ENCODE measurements at places on chromosomes 7 and 10.
A peak's percentile ranks its signal among the peaks of the same experiment; 100 is the strongest.

DNA sequence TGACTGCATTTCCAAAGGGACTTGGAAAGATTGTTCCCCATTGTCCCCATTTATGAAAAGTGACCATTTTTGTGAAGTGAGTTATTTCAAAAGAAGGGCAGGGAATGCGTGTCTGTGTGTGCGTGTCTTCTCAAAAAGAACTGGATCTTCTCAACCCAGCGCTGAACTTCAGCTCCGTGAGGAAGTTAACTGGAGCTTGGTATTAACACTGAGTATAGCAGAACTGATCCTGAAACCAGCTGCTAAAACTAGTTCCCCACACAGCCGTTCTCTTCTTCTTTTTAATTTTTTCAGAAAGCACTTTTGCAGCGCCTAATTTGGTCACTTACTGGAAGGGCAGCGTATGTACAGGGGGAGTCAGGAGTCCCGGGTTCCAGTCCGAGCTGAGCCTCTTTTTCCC, 45.8 kb upstream of the PLEKHA1 start:
- no peak for DNase-seq

- no peak for DNase-seq
These were observed 158.4 kb upstream of the ZNF32 start for GRCh38 chr10:43806831-43807640.

- no peak for DNase-seq
These were observed 27.7 kb upstream of the INSIG1 start for GRCh38 chr7:155269766-155270585.

DNA sequence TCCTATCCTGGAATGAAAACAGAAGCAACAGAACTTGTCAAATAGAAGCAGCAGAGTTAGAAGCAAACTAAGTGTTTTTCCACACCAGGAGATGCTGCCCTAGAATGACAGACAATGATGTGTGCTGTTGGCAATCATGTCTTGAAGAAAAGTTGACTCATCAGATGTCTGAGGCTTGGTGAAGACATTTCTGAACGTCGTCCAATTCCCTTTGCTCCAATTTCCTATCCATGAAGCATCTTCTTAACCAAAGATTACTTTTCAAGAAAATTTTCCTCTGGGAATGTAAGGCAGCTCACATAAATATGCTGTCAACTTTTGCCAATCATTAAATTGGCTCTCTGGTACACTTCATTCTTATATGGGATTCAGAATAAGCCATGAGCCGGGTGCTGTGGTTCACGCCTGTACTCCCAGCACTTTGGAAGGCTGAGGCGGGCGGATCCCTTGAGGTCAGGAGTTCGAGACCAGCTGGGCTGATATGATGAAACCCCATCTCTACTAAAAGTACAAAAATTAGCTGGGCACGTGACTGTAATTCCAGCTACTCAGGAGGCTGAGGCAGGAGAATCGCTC, 34.6 kb downstream of the MALSU1 start:
- DNase-seq = no peak

- no peak for DNase-seq
These were observed 79.8 kb upstream of the PDE1C start for GRCh38 chr7:32150039-32150438.

GRCh38 chr7:150586785-150587152, 19.6 kb downstream of the GIMAP4 start:
- DNase-seq = no peak

GRCh38 chr10:118286051-118286838, 55.9 kb downstream of the FAM204A start:
- DNase-seq = no peak

DNA sequence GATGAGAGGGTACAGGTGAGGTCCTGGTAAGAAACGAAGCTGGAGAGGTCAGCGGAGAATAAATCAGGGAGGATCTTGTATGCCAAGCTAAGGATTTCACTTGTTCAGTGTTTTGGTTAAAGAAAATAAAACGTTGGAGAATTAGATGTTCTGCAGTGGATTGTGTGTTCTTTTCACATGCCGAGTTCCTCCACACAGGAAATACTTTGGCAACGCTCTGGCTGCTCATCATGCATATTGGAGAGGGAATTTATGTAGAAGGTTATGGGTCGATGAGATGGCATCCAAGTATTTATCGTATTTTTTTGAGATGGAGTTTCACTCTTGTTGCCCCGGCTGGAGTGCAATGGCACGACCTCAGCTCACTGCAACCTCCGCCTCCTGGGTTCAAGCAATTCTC, 11.0 kb downstream of the RPS24 start:
- DNase-seq = no peak

DNA sequence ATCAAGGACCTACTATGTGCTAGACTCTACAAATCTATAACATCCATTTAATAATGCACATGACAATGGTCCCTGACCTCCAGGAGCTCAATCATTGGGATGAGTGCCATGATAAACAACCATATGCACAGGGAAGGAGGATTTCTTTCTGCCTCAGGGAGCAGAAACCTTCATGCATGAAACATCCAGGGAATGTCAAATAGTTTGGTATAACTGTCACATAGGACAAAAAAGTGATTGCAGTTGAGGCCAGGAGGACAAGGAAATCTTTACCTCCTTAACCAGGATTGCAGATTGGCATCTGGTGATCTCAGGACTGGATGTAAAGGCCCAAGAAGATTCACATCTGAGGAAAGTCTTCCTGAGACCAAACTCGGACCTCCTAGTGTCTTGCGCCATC, 993.1 kb downstream of the KCNMA1 start:
- no peak for DNase-seq

DNA sequence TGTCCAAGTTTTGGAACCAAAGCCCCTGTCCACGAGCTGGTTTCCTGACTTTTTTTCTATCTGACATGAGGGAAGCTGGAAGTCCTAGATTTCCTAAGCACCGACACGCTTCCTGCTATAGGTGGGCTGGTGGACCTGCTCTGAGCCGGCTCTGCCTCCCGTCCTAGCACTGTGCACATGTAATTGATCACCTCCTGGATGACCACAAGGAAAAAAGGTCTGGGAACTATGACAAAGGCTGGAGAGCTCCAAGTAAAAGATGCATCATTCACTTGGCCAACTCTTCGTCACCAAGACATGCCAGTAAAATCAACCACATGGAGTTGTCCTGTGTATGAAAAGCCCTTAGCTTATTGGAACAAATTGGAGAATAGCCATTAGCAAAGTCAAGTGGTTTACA, 104.8 kb downstream of the ITIH5 start:
- DNase-seq = no peak

GRCh38 chr10:132740588-132740987, 45.4 kb downstream of the NKX6-2 start:
- no peak for DNase-seq

DNA sequence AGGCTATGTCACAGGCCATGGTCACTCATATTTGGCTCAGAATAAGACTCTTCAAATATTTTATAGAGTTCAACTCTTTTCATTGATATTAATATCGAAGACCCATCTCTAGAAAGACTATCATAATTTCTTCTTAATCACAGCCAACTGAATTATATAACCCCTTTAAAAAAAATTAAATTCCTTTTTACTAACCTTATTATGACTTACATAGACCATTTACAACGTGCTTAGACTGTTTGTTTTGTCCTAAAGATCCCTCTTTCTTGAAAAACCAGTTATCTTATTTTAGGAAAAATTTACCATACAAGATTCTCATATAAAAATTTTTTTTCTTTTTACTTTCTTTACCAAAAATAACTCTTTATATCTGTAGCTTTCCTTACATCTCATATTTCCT, 10.2 kb upstream of the TMEM254 start:
- no peak for DNase-seq

- DNase-seq = peak; percentile 23
These were observed 652 bp downstream of the KAZALD1 start for GRCh38 chr10:101062232-101063049.

DNA sequence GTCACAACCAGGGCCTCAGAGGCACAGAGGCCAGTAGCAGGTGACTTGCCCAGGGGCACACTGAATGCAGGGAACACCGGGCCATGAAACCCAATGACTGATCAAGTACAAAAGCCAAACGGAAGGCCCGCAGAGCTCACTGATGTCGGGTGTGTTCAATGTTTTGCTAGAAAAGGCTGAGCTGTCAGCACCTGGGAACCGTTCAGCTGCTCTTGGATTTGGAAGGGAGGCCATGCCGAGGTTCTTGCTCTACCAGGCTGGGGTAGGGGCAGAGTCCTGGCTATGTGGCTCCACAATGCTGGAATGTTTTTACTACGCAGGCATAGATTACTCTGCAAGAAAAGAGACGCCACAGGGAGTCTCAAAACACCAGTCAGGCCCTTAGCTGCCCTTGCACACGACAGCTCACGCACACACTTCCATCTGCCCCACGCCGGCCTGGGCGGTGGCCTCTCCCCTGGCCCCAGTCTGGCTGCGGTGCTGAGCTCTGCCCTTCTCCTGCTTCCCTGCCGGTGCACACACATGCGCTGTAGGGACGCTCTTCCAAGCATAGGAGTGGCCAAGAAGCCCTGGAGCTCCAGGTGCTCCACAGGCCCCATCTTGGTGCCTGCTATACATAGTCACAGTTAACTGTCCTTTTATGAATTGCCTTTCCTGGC, 79.9 kb downstream of the ZRANB1 start:
- no peak for DNase-seq

DNA sequence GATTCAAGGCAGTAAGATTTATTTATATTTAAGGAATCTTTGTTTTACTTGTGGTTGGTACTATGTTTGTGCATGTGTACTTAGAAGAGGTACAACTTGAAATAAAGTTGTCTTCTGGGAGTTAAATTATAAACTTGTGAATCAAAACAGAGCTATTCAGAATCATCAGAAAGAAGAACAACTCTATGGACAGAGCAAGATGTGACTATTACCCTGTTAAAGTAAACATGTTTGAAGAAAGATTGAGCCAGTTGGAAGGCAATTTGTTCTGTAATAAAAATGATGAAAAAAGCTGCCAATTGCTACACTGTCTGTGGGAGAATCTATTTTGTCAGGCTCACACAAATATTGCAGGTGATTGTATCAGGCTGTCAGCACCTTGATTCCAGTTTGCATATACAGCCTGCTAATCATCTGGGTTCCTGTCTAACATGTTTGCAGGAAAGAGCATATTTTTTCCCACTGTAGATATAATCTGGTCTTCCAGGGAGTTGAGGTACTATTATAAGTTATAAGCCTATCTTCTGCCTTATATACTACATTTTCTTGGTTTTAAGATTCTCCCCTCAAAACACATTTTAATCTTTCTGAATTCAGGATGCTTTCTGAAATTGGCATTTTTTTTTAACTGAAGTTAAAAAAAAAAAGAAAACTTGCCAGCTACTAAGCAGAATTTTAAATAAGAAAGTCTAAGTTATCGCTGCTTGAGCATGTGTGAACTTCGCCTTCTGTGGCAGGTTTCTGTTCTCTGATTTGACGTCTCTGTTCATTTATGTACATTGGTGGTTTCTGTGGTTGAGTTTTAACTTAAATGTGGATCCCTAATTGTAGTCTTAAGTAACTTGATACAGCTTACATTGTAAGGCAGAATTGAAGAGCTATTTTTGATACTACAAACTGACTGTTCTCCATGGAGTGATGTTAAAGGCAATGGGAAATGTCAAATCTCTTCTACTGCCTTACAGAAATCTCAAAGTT, 46.0 kb downstream of the ZNRF2 start:
- no peak for DNase-seq

- no peak for DNase-seq
These were observed 161.9 kb upstream of the WNT16 start for GRCh38 chr7:121166916-121167315.

DNA sequence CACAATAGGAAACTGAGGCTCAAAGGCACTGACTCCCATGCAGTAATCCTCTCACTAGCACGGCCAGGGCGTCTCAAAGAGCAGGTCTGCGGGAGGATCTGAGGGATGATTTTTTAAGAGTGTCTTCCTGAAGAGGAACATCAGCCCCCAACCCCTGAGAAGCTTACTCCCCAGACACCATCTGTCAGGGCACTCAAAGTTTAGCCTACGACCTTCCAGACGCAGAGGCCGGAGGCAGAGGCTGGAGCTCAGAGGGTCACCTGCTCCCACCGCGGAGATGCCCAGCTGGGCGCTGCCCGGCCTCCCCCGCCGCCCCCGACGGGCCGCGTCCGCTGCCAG, 1.7 kb downstream of the ZNF777 start:
- DNase-seq = no peak

DNA sequence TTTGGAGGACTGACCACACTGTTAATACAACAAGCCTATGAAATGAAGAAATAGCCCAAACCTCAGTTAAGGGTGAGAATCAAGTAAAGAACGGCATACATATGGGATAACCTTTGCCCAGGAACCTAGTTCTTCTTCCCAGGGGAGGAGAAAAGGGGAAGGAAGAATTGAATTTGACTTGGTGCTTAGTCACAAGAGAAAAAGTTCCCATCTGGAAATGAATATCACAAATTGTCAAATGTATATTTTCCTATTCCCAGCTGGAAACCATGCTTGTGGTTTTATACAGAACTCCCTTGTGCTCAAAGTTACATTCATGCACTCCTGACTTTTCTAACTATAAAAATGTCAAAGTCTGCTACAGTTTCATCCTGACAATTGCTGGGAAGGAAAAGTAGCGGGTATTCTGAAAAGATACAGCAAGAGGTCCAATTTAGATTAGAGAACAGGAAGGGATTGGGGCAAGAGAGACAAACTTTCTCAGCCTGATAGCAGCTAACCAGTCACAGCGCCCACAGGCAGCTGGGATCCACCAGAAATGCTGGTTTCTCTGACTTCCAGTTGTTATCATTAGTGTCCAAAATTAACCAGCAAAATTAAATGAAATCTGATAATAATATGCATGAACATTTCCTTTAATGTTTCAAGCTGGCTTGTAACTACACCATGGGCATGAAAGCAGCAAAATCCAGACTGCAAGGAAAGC, 18.6 kb upstream of the GSAP start:
- DNase-seq = no peak

DNA sequence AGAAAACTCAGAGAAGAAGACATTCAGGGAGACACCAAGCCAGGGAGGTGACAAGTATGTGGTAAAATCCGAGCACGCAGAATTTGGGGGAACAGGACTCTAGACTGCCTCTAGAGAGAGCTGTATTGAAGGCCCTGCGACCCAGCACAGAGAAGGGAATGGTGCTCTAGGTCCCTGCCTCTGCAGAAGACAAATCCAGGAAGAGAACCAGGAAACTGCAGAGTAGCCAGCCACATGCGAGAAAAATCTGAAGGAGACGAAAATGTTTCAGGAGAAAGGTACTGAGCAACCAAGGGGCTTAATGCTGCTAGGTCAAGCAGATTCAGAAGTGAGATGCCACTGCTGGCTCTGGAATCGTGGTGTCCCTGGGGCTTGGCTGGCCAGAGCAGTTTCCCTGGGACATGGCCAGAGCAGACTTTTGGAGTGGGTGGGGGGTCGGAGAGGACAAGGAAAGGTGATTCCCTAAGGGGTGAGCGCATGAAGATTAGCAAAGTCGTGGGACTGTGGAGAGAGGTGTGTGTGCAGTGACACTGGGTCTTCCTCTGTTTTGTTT, 158.0 kb upstream of the KLF6 start:
- DNase-seq = no peak

- no peak for DNase-seq
These were observed 135.1 kb downstream of the ZMIZ1 start for GRCh38 chr10:79203833-79204232.

DNA sequence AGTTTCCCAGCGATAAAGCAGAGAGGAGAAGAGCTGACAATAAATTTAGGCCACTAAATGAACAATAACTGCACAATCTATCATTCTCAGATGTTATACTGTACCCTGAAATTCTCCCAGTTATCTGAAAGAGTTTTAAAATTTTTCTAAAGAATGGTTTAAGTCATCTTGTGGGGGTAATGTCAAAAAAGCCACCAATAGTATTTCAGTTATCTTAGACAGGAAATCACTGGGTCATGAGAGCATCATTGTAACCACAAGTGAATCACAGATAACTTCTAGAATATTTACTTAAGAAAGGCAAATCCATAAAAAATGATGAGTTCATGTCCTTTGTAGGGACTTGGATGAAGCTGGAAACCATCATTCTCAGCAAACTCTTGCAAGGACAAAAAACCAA, 147.1 kb downstream of the DNAJB9 start:
- no peak for DNase-seq

- DNase-seq = no peak
These were observed 8.4 kb downstream of the TRIM24 start for GRCh38 chr7:138468244-138469123.
